ENCODE measurements at places on chromosomes 1 and 21. TPM values are rescaled to one million over a fixed set of nuclear protein-coding genes. Genes with fewer than 3 reads are reported as not detected.
A peak's percentile ranks its signal among the peaks of the same experiment; 100 is the strongest.

The DSCAM gene
- total RNA-seq = not detected

The RNF186 gene
- not detected for total RNA-seq

- no peak for DNase-seq
Measured at GRCh38 chr21:18178509-18178908, 66.1 kb upstream of the CHODL start.

The HLCS gene
- 12.7 TPM for total RNA-seq

The NR1I3 gene
- total RNA-seq = not detected

DNA sequence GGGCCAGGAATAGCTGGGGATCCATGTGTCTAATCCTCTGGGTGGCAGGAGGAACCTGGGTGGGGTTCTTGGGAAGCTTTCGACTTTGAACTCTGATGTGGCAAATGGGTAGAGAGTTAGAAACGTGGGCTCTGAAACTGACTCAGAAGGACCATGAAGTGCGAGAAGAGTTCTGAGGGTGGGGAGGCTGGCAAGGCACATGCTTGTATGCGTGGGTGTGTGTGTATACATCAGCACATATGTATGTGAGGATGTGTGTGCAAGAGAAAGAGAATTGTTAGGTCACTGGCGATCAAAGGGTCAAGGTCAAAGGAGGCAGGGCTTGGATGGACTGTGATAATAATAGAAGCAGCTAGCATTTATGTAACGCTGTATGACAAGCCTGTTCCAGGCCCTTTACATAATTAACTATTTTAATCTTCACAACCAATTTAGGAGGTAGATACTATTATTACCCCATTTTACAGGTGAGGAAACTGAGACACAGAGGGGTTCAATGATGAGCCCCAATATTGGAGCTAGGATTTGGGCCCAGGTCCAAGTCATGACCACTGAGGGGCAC is 84.5 kb upstream of the POU3F1 start:
- DNase-seq = no peak

The SPRR2F gene
- not detected for total RNA-seq

- DNase-seq = no peak
Measured at GRCh38 chr1:154212083-154212482, 6.0 kb upstream of the CFAP141 start.

The TBX19 gene
- 0.47 TPM for total RNA-seq

The PLA2G5 gene
- not detected for total RNA-seq

The KLF17 gene
- total RNA-seq = not detected

- DNase-seq = peak; percentile 79
Measured at GRCh38 chr1:204363335-204364114, 3.8 kb upstream of the PLEKHA6 start.

GRCh38 chr1:209854196-209854595 is 26.4 kb downstream of the UTP25 start:
- DNase-seq = no peak

DNA sequence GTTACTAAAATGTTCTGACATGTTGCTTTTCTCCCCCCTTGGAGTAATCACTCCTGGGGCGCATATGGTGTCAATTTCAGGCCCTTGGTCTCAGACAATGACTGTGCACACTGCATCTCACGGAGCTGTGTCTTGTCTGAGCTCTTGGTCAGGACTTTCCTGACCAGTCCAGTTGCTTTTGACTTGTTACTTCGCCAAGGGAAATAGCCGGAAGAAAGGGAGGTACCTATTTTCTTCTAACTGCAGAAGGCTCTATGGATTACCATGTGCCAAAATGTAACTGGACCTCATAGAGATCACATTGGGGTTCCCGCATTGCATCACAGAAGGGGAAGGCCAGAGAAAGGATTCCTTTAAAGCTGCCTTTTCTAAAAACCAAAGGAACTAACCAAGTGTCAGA is 68.6 kb downstream of the SPAG17 start:
- DNase-seq = no peak

- peak; percentile 34 for DNase-seq
Measured at GRCh38 chr21:39004634-39005501, 178.4 kb downstream of the PSMG1 start.

DNA sequence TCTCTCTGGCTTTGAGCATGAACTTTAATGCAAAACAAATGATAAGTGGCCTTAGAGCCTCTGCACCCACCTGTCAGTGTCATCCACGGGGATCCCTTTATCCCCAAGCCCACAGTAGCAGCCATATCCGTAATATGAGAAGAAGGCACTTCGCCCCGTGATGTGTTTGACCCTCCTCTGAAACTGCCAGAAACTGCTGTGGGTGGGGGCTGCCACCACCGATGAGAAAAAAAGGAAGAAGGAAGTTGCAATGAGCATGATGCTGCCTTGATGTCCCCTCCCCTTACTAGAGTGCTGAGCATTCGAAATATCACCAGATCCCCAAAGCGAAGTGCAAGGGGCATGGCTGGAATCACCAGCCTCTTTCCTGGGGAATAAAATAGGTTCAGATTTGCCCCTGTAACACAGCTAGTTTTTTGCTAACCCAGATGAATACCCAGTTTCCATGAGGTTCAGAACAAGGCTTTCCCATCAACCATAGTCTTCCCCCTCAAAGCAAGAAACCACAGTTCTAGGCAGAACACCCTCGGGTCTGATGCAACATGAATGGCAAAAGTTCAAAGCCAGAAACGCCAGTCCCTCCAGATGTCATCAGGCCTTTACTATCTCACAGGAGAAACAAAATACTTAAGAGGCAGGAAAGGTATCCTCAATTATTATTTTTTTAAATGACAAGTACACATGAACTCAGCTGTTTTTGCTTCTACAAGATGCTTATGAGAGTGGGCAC is 10.8 kb upstream of the UBXN10 start:
- DNase-seq = no peak

DNA sequence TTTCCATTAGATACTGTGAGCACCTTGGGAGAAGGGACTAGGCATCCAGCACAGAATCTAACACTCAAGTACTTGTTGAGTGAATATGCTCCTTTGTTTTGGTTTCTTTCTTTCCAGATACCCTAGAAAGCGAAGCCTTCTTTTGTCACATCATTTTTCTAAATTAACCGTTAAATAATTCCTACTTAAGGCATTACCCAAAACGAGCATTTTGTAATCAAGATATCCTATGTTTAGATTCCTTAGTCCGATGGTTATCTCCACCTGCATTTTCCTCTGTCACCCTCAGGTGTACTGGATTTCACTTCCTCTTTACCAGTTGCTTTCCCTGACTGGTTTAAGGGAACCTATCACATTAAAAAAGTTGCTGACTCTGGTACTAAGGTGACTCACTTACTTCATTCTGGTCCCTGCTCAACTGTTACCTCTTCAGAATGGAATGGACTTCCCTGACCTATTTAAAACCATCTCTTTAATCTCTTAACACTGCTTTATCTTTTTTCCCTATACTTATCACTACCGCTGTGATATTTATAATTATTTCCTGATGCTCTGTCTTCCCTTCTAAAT is 3.2 kb downstream of the B3GALNT2 start:
- DNase-seq = no peak

DNA sequence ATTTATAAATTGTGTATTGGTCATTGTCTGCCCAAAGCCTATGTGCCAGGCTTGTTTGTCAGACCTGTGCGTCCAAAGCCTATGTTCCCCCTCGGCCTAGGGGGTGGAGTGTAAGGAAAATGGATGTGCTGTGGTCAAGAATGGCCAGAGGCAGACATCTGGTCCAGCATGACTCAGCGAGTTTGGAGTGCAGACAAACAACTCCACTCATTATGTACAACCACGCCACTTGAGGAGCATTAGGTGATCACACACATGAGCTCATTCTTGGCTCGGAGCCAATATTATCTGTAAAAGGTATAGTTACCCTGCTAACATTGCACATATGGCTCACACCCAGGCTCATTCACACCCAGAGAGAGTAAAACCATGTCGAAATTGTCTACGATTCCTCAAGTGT is 1047.6 kb upstream of the ADGRL4 start:
- no peak for DNase-seq

DNA sequence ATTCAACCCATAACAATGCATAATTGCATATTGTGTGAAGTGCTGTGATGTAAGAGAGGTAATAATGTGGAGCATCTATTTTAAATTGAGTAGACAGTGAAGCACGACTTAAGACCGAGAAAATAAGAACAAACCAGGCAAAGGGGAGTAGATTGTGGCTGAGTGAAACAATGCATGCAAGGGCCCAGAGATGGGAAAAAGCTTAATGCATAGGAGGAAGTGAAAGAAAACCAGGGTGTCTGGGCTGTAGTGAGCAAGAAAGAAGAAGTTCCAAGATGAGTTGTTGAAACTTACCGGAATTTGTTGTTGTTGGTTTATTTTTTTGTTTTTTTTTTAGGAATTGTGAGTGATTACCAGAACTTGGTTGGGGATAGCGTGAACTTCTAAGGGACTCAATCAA is 104.7 kb downstream of the SNX7 start:
- DNase-seq = no peak

- no peak for DNase-seq
Measured at GRCh38 chr21:38671773-38672172, 134.0 kb upstream of the ETS2 start.

DNA sequence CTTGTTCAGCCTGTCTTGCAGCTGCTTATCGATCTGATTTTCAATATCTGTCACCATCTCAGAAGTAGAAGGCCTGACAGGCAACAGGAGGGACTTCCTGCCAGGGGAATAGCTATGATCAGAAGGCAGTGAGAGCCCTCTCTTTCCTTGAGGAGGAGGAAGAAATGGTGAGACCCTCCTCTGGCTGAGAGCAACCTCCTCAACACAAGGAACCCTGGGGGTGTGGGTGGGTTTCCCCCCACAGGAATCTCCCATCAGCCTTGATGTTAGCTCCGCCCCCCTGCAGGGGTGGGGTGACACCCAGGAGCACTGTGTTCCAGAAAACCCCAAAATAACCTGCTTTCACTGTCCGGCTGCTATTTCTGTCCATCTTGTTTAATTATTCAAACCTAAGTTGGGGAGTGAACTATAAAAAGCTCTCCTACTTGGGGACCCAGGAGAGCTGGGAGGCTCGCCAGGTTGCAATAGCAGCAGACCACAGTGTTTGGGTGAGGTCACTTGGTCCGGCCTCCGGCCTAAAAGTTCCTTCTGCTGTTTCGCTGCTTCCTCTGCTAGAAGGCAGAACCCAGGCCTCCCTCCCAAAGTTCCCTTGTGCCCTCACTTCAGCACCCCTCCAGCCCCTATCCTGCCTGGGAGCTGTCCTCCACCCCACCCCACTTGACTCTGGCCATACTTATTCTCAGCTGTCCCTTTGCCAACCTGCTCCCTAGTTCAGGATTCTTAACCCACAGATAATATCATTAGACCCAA is 7.8 kb upstream of the MEF2D start:
- no peak for DNase-seq

GRCh38 chr1:34796990-34797389 is 4.2 kb downstream of the GJA4 start:
- DNase-seq = no peak

The OR2G3 gene
- not detected for total RNA-seq

Measured in SJSA1 (cell line).